ENCODE measurements at places on chromosomes 6 and 20.

DNA sequence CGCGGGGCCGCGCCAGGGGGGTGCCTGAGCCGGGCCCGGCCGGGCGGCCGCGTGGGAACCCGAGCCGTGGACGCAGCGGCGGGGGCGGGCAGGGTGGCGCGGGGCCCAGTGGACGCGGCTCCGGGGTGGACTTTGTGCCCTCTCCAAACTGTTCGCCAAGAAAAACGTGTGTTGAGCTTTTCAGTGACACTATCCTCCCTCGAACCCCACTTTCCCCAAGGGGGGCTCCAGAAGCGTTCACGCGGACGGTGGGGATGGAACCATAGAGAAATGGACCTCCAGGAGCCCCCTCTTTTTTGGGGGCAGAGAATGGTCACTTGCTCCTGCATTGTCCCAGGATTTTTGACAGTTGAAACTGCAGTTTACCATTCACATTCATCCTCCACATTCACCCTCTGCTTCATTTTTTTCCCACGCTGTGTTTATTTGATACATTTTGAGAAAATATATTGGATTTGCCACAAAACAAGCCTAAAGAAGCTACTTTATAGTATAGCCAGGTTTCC lies 2.9 kb upstream of the HIVEP1 start:
- DNase-seq = no peak

GRCh38 chr6:152598901-152599537 lies 38.1 kb downstream of the SYNE1 start:
- no peak for DNase-seq

DNA sequence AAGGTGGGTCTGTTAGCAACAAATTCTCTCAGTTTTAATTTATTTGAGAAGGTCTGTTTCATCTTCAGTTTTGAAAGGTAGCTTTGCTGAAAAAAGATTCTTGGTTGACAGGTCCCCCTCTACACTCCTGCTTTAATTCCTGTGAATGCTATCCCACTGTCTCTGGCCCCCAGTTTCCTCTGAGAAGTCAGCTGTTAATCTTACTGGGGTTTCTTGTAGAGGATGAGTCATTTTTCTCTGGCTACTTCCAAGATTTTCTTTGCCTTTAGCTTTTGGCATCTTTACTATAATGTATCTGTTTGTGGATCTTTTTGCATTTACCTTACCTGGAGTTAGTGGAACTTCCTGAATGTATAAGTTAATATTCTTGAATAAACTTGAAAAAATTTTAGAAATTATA lies 122.7 kb downstream of the MMS22L start:
- no peak for DNase-seq

DNA sequence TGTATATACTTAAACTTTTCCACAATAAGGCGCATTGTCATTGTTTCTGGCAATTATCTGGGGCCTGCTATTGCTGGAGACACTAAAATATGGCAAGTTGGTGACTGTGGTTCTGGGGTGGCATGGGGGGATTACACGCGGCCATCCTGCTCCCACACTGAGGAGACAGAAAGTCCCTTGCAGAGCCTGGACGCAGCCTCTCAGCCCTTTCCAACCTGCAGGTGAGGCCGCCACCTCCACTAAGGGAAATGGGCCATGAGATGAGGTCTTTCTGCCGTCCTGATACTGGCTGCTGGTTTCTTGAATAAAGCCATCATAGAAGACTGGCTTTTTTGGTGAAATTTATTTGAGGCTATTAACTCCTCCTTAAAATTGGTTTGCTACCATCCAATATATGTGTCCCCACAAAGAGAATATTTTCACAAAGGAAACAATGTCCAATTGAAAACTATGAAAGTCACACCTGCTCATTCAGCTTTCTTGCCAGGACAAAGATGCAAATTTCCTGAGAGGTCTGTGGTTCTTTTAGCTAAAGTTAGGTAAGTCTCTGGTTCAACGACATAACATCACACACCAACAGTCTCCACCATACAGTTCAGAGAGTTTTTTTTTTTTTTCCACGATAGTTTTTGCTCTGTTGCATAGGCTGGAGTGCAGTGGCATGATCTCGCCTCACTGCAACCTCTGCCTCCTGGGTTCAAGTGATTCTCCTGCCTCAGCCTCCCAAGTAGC lies 13.0 kb downstream of the TXNDC5 start:
- DNase-seq = no peak

DNA sequence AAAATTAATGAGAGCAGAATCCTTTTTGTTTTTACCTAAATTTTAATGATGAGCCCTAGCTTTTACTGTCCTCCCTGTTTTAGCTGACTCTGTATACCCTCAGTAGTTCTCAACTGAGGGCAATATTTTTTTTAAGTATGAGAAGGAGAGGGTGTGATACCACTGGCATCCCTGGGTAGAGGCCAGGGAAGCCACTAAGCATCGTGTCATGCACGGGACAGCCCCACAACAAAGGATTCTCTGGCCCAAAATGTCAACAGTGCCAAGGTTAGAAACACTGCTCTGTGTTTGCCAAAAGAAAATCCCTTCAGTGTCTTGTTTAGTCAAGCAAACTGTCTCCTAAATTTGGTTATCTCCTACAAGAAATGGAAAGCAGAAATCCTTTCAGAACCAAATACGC lies 210.4 kb downstream of the KCNQ5 start:
- no peak for DNase-seq

DNA sequence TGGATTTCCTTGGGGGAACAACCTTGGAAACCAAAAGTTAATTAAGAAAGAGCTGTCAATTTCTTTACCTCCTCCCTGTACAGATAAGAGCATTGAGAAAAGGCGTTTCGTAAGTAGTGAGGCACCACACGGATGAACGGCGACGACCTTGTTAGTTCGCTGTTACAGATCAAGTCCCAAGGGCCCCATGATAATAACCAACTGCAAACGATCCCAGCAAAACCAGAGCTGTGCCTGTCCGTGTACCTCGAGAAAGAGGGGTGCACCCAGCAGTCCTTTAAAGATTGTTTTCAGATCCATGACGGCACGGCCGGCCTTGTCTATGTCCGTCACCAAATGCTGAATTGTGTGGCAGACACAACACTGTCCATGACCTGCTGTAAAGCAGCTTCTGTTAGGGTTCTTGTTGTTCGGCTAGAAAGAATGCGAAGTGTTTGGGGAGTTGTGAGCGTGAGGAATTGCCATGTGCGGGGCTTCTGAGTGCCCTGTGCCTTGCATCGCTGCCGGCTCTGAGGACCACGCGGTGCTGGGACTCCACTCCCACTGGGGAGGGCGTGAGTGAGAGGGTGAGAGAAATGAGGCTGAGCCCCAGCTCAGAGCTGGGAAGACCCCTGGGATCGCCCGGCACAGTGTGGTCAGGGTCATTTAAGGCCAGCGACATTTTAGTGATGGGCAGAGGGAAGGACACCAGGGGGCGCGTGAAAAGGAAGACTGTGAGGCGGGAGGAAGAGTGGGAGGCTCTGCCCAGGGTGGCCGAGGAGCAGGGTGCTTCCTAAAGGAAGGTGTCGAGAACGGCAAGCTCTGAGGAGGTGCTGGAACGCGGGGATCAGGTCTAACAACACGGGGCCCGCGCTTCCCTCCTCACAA lies 136.8 kb upstream of the RPS6KA2 start:
- no peak for DNase-seq

DNA sequence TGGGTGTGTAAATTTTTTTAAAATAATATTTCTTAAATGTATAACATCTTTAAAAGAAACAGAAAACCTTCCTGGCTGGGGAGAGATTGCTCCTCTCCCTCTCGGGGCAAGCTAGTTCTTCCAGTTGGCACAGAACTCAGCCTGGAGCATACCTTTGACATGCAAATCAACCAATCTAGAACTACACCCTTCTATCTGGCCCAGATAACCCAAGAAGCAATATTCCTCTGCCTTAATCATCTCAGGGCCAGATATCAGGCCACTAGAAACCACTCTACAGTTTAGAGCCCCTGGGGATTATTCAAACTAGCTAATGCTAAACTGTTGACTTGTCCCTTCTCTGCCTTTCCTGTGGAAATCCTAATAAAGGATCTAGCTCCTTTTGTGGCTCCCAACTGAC lies 33.9 kb downstream of the CYP39A1 start:
- no peak for DNase-seq

DNA sequence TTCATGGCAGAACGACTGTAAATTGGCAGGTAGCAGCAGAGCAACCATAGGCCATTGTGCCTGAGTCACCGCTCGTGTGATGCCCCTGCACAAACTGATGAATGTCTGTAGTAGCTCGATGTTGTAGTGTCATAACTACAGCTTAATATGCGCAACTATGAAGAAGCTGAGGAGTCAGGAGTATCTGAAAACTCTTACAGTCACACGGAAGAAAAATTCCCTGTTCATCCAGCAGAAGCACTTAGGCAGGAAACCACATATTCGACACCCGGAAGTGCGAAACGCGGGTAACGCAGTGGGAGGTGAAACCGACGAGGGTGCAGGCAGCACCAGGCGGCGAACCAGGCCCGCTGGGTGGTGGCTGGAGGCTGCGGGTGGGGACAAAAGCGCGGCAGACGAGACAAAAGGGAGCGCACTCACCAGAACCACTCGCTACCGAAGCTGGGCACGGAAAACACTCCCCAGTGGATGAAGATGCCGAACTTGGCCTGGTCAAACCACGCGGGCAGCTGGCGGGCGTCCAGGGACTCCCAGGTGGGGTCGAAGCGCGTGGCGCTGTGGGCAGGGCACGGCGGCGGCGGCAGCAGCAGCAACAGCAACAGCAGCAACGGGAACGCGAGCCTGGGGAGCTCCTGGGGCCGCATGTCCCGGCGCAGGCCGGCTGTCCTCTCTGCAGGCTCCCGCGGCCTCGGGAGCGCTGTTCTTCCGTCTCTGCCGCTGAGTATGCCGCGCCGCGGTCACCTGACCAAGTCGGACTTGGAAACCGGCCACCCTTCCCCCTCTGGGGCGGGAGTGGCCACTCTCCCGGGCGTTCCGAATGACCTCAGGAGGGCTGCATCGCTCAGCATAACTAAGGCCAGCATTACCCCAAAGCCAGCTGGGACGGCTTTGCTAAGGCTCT lies at the start of gene FUCA2:
Gene FUCA2 (minus strand): TSS at position 730 of the 901 bp plus-strand sequence. CDS start 86 bp downstream, at position 644.
- peak; percentile 64 for DNase-seq

GRCh38 chr20:34532756-34533155 lies 16.5 kb downstream of the DYNLRB1 start:
- DNase-seq = no peak

DNA sequence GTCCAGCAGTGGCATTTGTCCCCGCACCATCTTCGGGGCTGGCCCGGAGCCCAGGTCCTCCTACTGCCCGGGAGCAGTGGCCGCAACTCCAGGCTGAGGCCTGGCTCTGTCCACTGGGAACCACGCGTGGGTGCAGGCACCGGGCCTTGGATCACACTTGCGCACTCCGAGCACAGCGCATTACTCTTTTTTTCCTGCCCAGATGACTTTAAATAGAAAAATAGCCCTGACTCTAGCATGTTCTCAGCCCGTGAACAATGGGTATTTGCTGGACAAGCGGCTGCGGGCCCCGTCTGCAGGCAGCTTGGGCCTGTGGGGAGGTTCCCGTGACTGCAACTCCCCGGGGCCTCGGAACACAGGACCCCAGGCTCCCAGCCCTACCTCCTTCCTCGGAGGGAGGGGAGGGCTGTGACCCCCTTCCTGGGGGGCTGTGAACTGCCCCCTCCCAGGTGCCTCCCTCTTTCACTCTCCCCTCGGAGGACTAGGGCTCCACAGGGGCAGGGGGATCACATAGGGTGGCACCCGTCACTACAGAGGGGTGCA lies 162.2 kb downstream of the TBXT start:
- DNase-seq = no peak

- DNase-seq = no peak
Observed at GRCh38 chr20:45465491-45466266, 3.9 kb upstream of the WFDC2 start.
